ENCODE measurements at places on chromosomes 13 and 19.

- no peak for DNase-seq
Measured at GRCh38 chr13:53788286-53788685, 759.7 kb downstream of the OLFM4 start.

GRCh38 chr13:73040484-73040883, 18.3 kb upstream of the KLF5 start:
- no peak for DNase-seq

DNA sequence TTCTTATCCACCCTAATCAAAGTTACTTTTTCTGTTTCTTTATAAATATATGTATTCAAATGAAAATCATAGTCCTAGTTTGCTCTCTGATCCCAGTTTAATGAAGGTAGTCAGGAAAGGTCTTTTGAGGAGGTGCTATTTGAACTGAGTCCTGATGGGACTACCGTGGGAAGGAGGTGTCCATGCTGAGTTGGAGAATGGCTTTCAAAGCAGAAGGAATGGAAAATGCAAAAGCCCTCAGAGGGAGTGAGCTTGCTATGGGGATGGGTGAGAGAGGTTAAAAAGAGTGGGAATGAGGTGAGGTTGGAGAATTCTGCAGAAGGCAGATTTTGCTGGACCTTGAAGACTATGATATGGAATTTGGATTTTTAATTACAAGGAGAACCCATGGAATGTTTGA, 193.6 kb downstream of the GPC6 start:
- no peak for DNase-seq

- DNase-seq = peak; percentile 99
Measured at GRCh38 chr19:47699360-47699917, 13.8 kb upstream of the EHD2 start.
